ENCODE measurements at places on chromosomes 2 and 18. TPM values are rescaled to one million over a fixed set of nuclear protein-coding genes. Genes with fewer than 3 reads are reported as not detected.

Gene RTP5
- total RNA-seq, result not detected

Gene G6PC2
- total RNA-seq, result not detected

Gene CDH20
- total RNA-seq, result not detected

Gene DCDC2C
- total RNA-seq, result not detected

Gene ATOH8
- 5.4 TPM for total RNA-seq

Gene ADRA2B
- total RNA-seq, result not detected

Gene GAL3ST2
- total RNA-seq, result not detected

Gene GORASP2
- total RNA-seq, result 70.1 TPM

Gene KHK
- total RNA-seq, result 3.4 TPM

Gene SERPINB10
- total RNA-seq, result 0.07 TPM

Gene CABLES1
- total RNA-seq, result 19.0 TPM

Gene C2orf78
- not detected for total RNA-seq

Gene HOXD12
- total RNA-seq, result not detected

Gene IL1B
- not detected for total RNA-seq

Gene MALT1
- total RNA-seq, result 16.0 TPM

Gene TXNDC2
- 0.07 TPM for total RNA-seq

Gene GPAT2
- total RNA-seq, result 6.5 TPM

Gene CFAP65
- total RNA-seq, result not detected

Gene TMEM247
- not detected for total RNA-seq

Gene PROKR1
- total RNA-seq, result not detected

Gene RNU2-63P
- under 0.01 TPM for total RNA-seq
